Heart right ventricle (tissue), 16 donors: ENCODE measurements at places on chromosomes 2 and 18.

DNA sequence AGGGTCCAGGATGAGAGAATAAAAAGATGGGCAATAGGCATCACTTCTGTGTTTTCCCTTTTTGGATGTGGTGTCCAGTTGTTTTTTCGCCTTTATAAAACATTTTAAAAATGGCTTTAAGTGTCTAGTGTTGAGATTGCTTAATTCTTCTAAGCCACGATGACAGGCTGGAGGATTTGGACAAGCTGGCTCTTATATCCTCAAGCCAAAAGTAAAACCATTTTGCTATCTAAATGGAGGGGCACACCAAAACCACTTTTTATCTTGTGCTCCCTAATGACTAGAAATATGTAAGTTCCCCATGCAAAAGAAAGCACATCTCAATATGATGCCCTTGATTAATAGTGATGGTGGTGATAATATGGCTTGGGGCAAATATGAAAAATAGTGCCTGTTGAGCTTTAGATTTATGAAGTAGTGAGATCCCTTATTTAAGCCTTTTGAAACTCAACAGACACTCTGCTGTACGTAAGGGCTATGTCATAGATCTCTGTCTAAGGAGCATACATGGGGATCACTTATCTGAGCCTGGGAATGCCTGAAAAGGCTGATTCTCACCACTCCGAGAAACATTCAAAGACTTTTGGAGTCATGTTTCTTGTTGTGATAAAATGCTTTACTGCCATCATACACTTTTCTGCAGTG lies 185.5 kb downstream of the KCNS3 start:
- no peak for DNase-seq

DNA sequence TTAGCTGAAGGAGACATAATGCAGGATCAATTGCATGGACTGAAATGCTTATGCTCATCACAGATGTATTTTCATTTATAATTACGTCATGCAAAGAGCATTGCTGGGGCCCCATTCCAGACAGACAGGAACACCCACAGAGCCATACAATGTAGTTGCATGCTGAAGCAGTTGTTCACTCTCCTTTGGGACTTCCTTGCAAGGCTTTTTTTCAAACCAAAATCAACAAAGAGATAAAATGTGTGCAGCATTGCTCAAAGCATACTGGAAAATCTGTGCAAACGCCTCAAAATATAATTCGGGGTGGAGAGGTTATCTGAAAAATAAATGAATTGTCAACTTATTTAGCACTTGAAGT lies 463.2 kb downstream of the CDH2 start:
- DNase-seq, result no peak

DNA sequence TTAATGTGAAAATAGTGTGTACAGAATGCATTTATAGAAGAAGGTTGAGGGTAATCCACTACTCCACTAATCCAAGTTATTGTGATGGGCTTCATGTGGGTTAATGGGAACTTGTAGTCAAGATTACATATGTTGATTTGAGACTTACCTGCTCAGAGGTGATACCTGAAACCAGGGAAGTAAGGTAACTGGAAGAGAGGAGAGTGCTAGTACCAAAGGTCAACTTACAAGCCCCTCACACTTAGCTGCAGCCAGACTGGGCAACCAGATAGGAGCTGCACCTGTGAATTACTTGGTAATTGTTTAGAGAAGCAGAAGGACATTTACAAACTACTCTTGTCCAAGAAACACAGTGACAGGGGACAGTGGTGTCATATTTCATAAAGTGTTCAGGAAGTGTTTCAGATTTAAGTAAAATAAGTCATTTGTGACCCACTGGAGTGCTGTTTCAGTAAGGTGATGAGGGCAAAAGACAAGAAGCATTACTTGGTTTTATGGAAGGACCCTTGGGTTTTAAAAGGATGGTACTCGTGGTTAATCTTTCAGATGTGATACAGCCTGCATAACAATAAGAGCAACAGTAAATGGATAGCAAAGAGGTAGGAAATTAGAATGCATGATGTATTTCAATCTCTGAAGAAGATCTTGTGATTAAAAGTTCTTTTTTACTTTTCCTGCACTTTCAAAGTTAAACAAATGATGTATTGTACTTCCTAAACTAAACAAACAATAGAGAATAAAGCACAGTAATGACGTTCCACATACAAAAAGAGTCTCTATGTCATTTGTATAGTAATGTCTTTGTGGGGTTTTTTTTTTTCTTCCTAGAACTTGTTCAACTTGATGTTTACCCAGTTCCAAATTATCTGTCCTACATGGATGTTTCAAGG lies 189.3 kb downstream of the PHLPP1 start:
- DNase-seq, result no peak

GRCh38 chr2:157760949-157761348 lies 115.2 kb downstream of the ACVR1 start:
- no peak for DNase-seq

- DNase-seq, result no peak
These were observed 422.6 kb upstream of the SETBP1 start for GRCh38 chr18:44258086-44258485.

DNA sequence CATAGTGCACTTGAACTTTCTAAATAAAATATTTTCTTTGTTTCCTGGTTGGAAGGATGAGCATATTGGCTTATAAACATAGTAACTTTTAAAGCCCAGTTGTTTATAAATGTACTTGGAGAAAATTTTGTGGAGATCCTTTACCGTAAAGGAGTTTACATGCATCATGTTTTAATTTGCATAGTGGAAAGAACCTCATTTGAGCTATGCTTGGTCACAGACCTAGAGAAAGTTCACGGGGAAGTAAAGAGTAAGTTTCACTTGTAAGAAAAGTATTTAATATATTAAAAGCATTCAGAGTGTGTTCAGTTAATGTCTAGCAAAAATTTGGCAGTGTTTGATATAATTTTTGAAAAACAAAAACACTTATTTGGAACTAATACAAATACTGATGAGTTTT lies 45.3 kb downstream of the PIKFYVE start:
- DNase-seq, result no peak

DNA sequence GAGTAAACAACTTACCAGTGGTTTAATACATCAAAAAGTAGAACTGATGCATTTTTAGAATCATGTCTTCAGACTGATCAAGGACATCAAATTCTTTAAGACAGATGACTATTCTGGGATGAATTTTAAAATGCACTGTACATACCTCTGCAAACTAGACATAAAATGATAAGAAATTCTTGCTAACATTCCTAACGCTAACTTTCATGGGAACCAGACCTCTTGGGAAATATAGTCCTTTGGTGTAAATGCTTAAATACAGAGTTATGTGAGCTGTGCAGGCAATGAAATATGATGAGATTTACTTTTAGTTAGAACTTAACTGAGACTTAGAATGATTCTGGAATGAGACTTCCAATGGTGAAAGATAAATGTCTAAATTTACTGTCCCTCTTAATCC lies 562.0 kb downstream of the NR4A2 start:
- no peak for DNase-seq

- peak; percentile 82 for DNase-seq
These were observed 70.4 kb downstream of the ARHGEF33 start for GRCh38 chr2:38959938-38960608.

DNA sequence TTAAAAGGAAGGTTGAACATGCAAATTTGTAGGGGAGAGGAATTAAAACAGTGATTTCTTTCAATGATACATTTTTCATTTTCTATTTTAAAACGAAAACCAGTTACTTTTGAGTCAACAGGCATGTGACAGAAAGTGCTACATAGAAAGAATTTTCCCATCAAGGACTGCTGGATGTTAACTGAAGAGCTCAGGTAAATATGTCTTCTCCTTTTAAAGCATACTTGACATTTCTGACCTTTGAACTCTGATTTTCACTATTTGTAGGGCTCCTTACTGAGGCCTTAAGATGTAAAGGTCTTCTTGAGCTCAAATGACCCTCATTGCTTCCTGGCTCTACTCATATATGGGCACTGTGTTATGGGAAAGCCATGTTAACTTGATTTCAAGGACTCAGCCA lies 32.4 kb downstream of the FIGN start:
- DNase-seq, result no peak

DNA sequence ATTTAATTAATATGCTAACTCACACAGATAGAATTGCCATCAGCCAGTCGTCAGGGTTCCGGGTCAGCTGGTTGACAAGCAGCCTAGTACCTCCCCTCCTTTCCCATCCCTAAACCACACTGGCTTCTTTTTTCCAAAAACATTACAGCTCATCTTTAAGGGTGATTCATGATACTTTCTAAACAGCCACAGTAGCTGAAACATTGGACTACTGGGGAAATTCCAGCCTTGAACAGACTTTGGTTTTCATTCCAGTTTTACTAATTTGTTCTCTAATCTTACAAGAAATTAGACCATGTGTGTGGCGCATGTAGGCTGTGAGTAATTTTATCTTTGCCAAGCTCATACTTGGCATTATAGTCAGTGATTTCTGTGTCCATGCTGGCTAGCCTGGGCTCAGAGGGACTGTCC lies 110.8 kb downstream of the FMNL2 start:
- no peak for DNase-seq

GRCh38 chr2:220533485-220533884 lies 906.1 kb downstream of the SLC4A3 start:
- no peak for DNase-seq

DNA sequence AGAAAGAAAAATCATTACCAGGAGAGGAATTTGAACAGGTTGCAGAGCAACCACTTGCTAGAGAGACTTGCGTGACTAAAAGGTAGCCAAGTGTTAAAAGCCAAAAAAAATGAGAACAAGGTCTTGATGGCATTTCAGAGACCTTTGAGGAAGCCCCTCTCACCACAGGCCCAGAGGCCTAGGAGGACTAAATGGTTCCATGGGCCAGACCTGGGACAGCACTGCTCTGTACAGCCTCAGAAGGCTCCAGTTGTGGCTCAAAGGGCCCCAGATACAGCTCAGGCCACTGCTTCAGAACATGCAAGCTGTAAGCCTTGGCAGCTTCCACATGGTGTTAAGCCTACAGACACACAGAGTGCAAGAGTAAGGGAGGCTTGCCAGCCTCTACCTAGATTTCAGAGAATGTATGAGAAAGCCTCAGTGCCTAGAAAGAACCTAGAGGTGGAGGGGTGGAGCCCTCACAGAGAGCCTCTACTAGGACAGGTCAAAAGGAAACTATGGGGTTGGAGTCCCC lies 15.3 kb downstream of the CNDP1 start:
- no peak for DNase-seq

GRCh38 chr2:56476509-56477071 lies 292.8 kb downstream of the CCDC85A start:
- DNase-seq, result no peak

DNA sequence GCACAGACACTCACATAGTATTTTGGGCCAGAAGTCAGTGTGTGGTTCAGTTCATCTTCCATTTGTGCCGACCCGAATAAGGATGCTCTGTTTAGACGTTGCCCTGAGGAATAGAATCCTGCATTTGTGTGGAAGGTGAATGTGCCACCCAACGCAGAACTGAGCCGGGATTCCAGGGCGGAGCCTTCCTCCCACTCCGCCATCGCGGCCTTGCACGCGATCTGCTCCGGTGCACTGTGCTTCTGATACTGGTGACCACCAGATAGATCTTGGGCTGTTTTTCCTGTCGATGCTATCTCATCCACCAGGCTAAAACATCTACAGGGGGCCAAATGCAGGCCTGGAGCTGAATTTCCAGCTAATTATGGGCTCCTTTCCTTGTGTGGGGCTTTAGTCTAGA lies 29.6 kb upstream of the SNTG2 start:
- no peak for DNase-seq

DNA sequence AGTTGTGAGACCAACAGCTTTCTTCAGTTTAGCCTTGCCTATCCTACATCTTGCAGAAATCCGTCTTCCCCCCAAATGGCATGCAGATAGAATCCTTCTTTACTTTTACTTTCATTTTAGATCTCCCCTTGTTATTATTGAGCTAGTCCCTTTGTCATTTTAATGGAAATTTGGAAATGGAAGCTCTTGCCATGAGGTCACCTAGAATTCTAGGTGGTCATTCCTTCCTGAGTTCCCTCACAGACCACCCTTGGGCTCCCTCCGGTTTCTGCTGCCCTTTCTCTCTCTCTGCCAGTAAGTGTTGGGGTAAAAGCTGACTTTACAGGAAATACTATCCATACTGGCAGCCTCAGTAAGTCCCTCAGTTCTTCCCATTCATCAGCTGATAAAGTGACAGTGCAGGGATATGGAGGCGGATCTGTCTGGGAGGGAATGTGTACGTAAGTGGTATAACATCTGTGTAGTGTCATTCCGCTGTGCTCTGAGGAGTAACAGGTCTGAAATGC lies 30.2 kb downstream of the ARHGAP25 start:
- no peak for DNase-seq

- no peak for DNase-seq
These were observed 41.7 kb downstream of the SH3BP4 start for GRCh38 chr2:234993541-234993981.

DNA sequence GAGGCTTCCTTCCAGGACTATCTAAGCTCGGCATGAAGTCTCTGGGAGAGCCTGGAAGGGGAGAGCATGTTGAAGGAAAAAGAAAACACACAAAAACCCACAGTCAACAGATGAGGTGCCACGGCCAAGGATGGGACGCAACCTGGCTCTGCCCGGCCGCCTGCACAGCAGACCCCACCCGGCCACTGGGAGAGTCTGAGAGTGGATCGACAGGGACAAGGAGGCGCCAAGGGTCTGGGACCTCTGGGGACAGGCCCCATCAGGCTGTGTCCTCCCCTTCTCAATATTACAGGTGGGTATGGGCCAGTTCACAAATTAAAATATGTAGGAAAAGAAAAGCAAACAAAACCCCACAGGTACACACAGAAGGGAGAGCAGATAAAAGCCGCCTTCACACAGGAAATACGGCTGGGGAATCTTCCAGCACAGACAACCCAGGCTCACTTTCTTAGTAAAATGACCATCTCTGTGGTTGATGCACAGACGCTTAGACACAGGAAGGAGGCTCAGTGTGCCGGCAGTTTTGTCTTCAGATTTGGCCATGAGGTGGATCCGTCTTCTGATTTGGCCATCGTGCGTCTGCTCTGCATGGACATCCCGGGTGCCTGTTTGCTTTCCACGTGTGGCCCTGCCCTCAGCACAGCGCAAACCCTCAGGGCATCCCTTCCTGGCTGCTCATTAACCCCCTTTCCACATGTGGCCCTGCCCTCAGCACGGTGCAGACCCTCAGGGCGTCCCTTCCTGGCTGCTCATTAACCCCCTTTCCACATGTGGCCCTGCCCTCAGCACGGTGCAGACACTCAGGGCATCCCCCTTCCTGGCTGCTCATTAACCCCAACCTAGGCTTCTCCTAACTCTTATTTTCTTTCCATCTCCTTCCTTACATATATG lies 138.4 kb downstream of the EIPR1 start:
- no peak for DNase-seq

DNA sequence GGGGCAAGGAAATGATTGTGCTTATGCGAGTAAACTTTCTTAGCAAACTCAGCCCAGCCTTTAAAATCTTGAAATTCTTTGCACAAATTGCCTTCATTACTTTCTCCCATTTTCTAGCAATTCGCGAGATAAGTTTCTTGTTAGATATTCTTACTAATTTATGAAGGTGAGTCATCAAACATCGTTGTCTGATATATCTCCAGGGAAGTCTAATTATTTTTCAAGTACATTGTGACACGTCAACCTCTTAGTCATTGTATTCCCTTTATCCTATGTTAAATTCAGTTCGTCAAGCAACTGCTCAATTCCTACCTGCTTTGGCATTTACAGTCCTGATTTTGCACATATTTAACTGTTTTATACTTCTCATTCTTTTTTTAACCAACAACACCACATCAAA lies 854.5 kb upstream of the CRIM1 start:
- no peak for DNase-seq
